ENCODE measurements at places on chromosomes 13 and 19. TPM values are rescaled to one million over a fixed set of nuclear protein-coding genes. Genes with fewer than 3 reads are reported as not detected.

The RELB gene
- 10.3 TPM for polyA plus RNA-seq

GRCh38 chr13:25920931-25921330, 130.9 kb downstream of the SHISA2 start:
- no peak for DNase-seq

- DNase-seq = no peak
Observed at GRCh38 chr13:28045861-28046260, 54.5 kb downstream of the FLT3 start.

DNA sequence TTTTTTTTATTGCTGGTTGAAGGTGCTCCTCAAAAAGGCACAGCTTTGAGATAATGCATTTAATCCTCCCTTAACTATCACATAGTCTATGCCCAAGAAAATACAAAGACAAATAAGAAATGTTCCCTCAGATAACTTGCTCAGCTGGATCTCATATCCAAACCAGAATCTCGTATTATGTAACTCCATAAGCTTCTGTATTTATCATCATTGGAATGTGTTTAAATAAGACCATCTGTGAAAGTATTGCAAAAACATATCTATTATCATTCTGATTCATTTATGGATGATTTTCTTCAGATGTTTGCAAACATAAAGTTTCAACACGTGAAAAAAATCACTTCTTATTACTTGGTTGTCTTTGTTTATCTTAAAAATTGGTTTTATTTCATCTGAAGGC, 190.9 kb downstream of the IRS2 start:
- DNase-seq = no peak

GRCh38 chr13:103004661-103005345, 61.4 kb downstream of the SLC10A2 start:
- no peak for DNase-seq

GRCh38 chr13:110036060-110036459, 249.7 kb upstream of the IRS2 start:
- DNase-seq = no peak

DNA sequence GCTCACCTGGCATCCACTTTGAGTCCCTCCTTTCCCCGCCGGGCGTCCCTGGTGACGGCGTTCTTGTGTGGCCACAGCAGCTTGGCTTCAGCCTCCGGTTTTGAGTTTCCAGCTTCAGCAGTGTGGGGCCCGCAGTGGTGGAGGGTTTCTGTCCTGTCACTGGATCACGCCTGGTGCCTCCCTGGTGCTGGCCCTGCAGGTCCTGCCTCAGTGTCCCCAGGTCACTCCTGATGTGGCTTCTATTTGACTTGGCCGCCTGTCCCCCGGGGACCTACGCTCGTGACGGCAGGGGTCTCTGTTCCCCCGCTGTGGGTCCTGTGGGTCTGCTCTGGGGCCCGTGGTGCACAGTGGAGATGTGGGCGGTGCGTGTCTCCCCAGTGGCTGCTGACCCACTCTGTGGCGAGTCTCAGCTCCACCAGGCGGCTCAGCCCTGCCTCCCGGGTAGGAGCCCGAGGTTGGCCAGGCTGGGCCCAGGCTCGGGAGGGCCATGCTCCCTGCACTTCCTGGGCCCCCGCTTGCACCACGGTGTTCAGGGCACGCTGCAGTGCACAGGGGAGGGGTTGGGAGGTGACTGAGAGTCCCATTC, 1.9 kb downstream of the ATP4B start:
- DNase-seq = no peak

- DNase-seq = no peak
Observed at GRCh38 chr19:10612499-10613119, 12.7 kb upstream of the SLC44A2 start.

The RYR1 gene
- 0.69 TPM for polyA plus RNA-seq
